ENCODE measurements at places on chromosomes 12 and 14. TPM values are rescaled to one million over a fixed set of nuclear protein-coding genes. Genes with fewer than 3 reads are reported as not detected.

GRCh38 chr12:43028826-43029225, 439.3 kb upstream of the PRICKLE1 start:
- DNase-seq, result no peak

- DNase-seq, result no peak
These were observed 59.9 kb downstream of the CCDC92 start for GRCh38 chr12:123912415-123913380.

DNA sequence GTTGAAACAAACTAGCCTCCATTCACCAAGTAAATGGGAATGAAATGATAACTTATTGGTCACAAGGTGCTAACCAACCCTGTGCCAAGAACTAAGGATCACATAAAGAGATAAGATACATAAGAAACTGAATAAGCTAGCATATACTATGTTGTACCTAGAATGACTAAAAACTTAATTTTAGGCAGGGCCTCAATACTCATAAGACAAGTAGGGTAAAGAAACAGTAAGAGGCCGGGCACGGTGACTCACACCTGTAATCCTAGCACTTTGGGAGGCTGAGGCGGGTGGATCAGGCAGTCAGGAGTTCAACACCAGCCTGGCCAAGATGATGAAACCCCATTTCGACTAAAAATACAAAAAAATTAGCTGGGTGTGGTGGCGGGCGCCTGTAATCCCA, 17.7 kb downstream of the GDF11 start:
- no peak for DNase-seq

DNA sequence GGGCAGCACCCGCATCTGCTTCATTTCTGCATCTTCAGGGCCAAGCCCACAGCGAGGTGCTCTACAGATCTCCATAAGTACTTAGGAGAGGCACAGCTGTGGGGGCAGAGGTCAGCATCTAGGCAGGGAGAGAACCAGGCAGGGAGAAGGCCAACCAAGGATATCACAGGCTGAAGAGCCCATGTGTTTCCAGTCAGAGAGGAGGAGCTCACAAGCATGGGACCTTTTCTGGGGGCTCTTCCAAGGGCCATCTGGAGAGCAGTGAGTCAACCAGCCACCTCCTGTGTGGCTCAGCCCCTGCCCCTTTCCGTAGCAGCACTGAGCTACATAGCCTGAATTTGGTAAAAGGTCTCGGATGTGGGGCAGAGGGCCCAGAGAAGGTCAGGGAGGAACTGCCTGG, 78.5 kb downstream of the ARL6IP4 start:
- peak; percentile 59 for DNase-seq

DNA sequence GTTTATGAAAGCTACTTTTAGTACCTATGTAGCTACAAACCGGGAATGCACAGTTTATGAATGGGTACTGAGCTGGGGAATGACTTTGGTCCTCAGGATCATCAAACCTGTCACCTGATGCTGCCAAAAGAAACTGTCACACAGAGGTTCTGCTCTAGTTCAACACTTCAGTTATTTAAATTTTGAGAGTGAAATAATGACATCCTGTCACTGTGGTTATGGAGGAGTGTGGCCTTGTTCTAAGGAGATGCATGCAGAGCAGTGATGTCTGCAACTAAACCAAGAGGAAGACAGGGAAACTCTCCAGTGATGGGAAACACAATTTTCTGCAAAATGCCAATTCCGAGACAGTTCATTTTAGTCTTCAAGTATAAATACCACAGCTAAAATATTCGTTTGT, 4.8 kb upstream of the AEBP2 start:
- no peak for DNase-seq

DNA sequence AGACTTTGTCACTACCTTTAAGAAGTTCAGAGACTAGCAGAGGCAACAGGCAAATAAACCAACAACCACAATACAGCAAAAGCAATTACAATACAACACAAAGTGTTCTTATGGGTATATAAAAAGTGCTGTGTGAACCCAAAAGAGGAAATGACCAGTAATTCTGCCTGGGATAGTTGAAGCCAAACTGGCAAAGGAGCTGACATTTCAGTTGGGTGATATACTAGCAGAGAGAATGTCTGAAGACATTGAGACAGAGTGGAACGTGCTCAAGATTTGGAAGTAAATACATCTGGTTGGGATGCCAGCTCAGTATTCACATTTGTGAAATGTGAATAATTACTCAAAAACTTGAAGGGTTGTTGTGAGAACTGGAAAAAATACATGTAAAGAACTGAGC, 80.6 kb upstream of the GTF2A1 start:
- no peak for DNase-seq

The BHLHE41 gene
- 4.7 TPM for total RNA-seq

The FAIM2 gene
- 2.2 TPM for total RNA-seq
